ENCODE measurements at places on chromosomes 16 and 17. TPM values are rescaled to one million over a fixed set of nuclear protein-coding genes. Genes with fewer than 3 reads are reported as not detected.

DNA sequence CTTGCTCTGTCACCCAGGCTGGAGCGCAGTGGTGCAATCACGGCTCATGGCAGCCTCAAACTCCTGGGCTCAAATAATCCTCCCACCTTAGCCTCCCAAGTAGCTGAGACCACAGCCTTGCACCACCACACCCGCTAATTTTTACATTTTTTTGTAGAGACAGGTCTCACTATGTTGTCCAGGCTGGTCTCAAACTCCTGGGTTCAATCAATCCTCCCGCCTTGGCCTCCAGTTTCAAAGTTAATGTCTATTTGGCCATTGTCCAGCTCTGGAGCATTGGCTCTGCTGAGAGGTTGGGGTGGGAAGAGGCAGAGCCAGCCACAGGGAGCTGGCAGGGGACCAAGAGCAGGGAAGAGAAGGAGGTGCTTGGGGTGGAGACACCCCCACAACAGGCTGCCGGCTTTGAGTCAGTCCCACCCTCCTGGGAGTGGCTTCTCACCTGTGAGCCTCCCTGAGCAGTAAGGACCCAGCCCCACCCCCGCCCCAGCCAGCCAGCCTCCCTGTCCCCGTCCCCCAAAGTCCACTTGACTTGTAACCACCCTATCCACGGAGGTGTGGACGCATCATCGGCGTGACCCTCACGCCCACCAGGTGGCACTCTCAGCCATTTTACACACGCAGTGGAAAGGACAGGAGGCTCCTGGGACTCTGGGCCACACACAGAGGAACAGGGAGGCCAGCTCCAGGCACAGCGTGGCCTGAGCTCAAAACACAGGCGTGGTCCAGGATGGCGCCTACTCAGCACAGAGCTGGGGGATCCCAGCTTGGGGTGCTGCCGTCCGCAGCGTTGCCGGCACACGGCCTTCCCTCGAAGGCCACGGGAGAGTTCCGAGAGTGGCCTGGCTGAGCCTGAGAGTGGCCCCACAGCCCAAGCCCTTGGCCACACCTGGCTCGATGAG is 22.8 kb upstream of the PVALEF start:
- peak; percentile 88 for DNase-seq

Gene CUEDC1
- 27.5 TPM for total RNA-seq

Gene MEFV
- not detected for total RNA-seq

- DNase-seq: no peak
These were observed 13.6 kb downstream of the ZC3H7A start for GRCh38 chr16:11783319-11784037.

Gene TOP3A
- total RNA-seq: 73.7 TPM

DNA sequence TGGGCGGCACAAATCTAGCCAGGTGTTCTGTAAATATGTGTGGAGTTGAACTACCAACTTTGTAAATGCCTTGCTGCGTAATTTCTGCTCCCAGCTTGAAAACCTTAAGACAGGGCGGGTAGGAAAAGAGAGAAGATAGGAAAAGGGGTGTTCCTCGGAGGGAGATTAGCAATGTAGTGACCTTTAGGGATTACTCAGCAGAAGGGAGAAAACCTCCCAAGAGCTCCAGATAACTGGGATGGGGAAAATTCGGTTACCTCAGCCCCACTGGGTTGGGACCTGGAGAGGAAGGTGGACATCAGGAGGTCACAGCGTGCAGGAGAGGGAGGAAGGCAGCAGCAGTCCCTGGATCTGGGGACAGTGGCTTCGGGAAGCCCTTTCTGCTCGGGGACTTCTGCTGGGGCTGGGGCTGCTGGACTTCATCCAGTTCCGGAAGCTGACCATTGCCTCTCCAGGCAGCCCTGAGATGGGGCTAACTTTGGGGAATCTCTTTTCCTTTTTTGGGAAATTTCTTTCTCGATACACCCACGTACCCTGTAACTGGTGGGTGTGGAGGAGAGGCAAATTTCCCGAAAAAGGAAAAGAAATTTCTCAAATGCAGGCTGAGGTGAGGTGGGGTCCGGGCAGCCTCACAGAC is 39.2 kb downstream of the MPRIP start:
- DNase-seq: no peak

GRCh38 chr17:74145756-74146155 is 57.7 kb upstream of the RPL38 start:
- DNase-seq: no peak

GRCh38 chr17:45341533-45342158 is 24.8 kb upstream of the MAP3K14 start:
- peak; percentile 65 for DNase-seq

GRCh38 chr17:71467719-71468118 is 653.1 kb upstream of the SOX9 start:
- no peak for DNase-seq

Gene KCTD5
- total RNA-seq: 33.3 TPM

DNA sequence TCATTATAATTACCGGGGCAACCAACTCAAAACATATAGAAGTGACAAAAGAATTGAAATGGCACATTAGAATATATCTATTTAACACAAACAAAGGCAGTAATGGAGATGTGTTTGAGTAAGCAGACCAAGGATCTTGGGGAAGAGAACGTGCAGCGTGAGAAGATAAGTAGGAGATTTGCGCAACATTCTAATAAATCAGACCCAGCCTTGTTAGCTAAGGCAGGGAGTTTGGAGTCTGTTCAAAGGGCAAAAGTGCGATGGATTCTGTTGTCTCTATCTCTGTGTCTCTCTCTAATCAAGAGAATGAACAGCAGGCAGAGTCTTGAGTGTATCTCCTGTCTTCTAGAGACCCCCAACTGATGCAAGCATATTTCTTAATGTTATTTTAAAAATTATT is 55.0 kb upstream of the FA2H start:
- peak; percentile 35 for DNase-seq

Gene MT1G
- total RNA-seq: not detected

DNA sequence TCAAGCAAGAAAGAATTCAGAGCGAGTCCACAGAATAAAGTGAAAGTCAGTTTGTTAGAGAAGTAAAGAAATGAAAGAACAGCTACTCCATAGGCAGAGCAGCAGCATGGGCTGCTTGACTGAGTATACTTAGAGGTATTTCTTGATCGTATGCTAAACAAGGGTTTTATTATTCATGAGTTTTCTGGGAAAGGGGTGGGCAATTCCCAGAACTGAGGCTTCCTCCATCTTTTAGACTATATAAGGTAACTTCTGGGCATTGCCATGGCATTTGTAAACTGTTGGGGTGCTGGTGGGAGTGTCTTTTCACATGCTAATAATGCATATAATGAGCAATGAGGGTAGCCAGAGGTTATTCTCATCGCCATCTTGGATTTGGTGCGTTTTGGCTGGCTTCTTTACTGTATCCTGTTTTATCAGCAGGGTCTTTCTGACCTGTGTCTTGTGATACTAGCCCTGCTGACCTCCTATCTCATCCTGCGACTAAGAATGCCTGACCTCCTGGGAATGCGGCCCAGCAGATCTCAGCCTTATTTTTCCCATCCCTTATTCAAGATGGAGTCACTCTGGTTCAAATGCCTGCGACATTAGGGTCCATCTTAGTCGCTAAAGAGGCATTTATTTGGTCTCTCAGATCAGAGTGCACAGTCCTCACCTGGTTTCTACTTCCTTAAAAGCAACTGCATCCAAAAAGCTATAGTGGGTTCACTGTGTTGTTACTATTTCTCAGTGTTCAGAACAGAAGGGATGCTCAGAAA is 100.6 kb upstream of the CACNG5 start:
- no peak for DNase-seq

DNA sequence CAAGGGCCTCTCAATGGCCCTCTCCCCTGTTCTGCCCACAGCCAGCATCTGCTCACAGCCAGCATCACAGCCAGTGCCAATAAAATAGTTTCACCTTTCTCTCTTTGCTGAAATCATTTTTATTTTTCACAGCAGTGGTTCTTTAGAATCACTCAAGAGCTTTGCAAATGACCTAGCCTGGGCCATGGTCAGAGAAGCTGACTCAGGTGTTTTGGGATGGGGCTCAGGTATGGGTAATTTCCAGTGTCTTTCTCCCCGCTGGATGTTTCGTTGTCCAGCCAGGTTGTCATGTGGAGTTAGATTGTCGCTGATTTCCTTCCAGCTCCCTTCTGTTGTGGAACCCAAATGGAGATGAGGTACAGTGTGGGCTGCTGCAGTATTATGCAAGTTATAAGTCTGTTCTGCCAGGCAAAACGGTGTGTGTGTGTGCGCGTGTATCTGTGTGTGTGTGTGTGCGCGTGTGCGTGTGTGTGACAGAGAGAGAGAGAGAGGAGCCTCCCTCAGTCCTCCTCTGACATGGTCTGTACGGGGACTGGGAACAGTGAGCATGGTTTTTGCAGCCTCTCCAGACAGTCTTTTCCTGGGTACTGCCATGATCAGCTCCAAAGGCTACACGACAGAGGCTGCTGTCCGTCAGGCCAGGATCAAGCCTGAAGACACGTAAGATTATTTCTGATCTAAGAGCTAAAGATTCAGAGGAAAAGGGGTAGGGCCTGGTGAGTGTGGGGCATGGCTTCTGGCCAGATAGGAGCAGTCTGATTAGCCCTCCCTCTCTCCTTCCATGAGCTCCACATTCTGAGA is 1.4 kb upstream of the PMP22 start:
- DNase-seq: no peak

Gene SULT1A4
- 1.3 TPM for total RNA-seq

GRCh38 chr17:68576811-68577496 is 24.2 kb downstream of the FAM20A start:
- no peak for DNase-seq

GRCh38 chr17:49882434-49882833 is 34.6 kb upstream of the TAC4 start:
- no peak for DNase-seq

- DNase-seq: no peak
These were observed 259.2 kb downstream of the SLC39A11 start for GRCh38 chr17:72833128-72833765.
